GM23338 (cell line): ENCODE measurements at places on chromosomes 1 and 21. TPM values are rescaled to one million over a fixed set of nuclear protein-coding genes. Genes with fewer than 3 reads are reported as not detected.
A peak's percentile ranks its signal among the peaks of the same experiment; 100 is the strongest.

NKAIN1 gene
- 38.4 and 56.7 TPM in 2 replicates for total RNA-seq

DNA sequence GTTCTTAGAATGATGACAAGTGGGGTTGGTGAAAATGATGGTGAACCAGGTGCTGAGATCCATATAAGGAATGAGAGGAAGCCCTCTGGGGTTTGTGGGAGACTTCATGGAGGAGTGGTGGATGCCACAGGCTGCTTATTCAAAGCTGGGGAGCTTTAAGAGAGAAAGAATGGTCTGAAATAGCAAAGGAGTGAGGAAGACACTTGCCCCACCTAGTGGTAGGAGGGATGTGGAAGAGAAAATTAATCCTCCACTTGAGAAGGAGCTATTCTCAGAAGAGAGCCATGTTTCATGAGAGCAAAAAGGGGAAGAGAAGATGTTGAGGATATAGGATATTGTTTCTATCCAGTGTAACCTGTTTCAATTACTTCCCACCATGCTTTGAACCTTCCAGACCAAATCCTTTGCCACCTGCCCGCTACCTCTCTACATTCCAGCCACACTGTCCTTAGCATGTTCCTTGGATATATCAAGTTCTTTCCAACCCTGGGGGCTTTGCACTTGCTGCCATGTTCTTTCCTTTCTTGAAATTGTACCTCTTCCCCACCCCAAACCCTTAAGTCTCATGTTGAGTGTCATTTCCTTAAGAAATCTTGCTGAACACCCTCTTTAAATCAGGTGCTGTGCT lies 19.6 kb upstream of the ZNF648 start:
- DNase-seq, result peak; percentile 86

DNA sequence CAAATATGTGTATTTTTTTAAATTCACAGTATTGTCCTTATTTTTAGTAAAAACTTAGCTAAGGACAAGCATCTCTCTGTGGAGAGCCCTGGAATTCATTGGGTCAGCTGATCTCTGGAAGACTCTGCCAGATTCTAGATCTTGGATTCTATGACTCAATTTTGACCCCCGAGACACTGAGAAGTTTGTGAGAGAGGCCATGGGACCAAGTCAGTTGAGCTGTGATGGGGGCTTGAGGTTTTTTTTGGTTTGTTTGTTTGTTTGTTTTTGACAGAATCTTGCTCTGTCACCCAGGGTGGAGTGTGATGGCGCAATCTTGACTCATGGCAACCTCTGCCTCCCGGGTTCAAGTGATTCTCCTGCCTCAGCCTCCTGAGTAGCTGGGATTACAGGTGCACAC lies 13.5 kb downstream of the SHISA4 start:
- no peak for DNase-seq

- DNase-seq, result no peak
These were observed 80.5 kb downstream of the FNBP1L start for GRCh38 chr1:93528412-93528811.

DNA sequence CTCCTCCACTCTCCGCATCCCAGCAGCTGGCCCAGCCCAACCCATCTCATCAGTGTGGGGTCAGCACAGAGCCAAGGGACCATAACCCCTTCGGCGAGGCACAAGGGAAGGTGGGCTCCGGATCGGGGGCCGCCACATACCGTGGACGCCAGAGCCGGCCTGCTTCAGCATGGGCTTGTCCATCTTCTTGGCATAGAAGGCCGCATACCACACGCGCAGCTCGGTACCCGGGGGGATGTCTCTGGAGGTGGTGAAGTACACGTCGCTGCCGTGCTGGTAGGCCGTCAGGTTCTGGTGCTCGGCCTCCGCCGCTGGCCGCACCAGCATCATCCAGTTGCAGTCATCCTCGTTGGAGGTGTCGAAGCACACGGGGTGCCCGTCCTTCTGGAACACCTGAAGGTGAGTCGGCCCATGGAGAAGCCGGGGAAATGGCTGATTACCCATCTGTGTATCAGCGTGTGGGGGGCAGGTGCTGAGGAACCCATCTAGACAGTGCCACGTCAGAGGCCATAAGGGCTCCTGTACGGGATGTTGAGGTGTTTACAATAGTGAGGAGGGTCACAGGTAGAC lies 24.6 kb downstream of the PRDM15 start:
- DNase-seq, result no peak

- DNase-seq, result no peak
These were observed 175.6 kb upstream of the HP1BP3 start for GRCh38 chr1:20962576-20963258.

GRCh38 chr1:33319949-33320618 lies 814 bp downstream of the A3GALT2 start:
- DNase-seq, result no peak

DNA sequence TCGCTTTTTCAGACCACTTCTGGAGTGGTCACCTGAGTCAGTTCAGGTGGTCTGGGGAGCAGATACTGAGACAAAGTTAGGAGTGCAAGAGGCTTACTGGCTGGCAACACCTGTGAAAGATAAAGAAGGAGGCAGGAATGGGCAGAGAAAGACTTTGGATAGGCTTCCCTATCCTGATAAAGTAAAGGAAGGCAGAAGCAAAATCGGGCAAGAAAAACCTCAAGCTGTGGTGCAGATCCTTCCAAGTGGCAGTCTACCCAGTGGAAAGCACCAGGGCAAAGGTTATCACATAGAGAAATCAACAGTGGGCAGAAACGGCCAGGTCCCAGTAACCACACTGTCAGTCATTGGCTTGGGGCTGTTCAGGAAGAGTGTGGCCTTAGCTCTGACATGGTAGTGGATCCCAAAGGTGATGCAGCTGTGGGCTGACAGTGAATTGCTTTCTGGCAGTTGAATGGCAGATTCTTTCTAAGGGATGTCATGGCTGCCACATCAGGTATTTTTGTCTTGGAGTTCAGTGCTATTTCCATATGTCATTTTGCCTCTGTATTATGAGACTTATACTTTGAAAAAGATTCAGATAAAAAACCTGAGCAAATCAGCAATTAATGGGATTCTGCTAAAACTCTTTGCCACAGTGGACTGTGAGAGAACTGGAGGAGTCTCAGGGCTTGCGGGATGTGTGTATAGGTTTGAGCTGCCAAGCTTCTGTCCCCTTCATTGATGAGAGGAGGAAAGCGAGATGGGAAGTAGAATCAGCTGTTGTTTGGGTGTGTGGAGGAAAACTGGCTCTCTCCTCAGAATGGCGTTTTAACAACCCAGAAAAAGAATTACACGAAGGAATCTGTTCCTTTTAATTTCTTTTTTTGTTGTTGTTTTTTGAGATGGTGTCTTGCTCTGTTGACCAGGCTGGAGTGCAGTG lies 8.1 kb upstream of the CGN start:
- no peak for DNase-seq

GPR37L1 gene
- total RNA-seq, result 0.21 TPM in 1 of 2 replicates, not detected in the other
